ENCODE measurements at places on chromosomes 1 and 21.
A peak's percentile ranks its signal among the peaks of the same experiment; 100 is the strongest.

DNA sequence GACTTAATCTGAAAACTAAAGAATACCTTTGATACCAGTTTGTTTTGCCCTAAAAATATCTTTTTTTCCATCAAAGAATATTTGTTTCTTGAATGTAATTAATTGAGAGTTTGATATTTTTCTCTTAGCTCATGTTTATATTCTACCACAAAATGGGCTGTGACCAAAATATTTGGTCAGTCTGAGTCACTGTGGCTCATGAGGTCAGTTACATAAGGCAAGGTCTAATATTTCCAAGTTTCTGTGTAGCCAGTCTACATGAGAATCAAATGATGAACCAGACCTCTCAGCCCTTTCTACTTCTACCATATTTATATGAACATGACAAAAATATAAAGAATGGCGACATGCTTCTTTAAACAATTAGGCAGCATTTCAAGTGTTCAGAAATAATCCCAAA, 83.0 kb upstream of the IVNS1ABP start:
- DNase-seq: no peak

DNA sequence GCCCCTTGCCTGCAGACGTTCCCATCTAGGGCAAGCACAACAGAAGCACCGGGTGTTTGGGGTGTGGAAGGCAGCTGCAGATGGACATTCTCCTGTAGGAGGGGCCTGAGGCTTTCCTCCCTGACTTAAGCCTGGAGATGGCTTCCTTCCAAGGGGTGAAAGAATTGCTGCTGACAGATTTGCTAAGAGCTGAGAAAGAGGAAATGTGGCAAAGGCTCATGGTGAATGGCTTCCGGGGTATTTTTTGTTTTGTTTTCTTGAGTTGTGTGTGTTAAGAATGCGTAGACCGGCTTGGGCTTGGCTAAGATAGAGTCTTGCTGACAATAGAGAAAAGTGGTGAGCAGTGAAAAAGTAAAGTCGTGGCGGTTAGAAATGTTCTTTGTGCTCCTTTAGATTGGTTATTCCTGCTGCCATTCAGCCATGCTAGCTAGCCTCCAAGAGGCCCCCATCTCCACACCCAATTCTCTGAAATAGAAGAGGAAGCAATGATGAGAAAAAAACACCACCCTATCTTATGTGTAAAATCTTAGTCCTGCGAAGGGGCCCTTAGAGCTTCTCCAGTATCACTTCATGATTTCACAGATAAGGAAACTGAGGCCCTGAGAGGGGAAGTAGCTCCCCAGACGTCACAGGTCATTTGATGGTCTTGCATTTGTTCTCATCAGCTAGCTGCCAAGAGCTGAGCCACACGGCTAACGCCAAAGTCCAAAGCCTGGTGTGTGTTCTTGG, 36.9 kb downstream of the EIF2D start:
- DNase-seq: peak; percentile 82

DNA sequence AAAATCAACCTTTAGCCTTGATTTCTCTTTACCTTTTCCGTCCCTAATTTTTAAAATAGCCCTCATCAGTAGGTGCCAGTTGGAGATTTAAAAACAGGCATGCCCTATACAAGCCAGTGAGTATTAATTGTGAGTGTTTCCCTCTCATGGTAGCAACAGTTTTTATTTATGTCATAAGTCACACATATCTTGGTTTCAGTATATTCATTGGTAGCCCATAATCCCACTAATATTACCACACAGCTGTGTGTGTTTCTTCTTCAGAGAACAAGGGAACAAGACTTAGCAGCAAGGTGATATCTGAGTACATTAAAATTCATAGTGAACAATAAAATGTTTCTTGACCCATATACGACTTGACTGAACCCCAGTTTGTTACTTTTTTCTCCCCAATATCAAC, 68.6 kb upstream of the HSPA13 start:
- DNase-seq: no peak

- no peak for DNase-seq
These were observed 38.8 kb downstream of the FRRS1 start for GRCh38 chr1:99727575-99728185.

- no peak for DNase-seq
These were observed 433.3 kb downstream of the DISC1 start for GRCh38 chr1:232059726-232060374.

GRCh38 chr1:230827801-230828200, 40.5 kb downstream of the C1orf198 start:
- no peak for DNase-seq

GRCh38 chr1:61186753-61187152, 104.4 kb downstream of the NFIA start:
- DNase-seq: no peak

DNA sequence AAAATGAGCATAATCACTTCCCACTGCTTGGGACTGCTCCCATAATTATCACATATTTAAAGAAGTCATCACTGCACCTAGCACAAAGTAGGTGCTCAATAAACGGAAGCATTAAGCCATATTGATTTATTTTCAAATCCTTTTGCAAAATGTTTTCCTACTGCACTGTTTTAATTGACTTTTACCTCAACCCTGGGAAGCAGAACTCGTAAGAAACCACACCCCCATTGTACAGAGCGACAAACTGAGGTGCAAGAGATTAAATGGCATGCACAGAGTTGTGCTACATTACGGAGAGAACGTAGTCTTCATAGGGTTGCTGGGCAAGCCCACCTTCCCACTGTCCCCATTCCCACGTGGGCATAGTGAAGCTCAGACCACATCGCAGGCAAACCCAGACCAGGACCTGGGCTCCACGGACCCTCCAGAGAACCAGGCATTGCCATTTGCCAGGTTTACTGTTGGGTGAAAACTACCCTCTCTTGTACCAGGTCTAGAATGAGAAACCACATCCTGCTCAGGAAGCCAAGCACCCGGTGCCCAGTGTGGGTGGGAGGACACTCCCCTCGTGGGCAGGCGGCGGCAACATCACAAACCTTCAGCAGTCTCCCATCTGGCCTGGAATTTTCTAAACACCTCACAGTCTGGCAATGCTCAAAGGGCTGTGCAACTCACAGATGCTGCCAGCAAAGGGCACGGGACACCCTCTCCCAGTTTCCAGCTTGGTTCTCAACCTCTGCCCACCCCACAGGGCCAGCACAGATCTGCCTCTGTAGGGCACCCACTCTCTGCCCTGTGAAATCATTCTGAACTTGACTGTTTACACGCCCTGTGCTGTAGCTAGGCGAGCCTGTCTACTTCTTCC, 8.2 kb downstream of the IFFO2 start:
- DNase-seq: peak; percentile 83

GRCh38 chr1:6906783-6907182, 121.5 kb downstream of the CAMTA1 start:
- DNase-seq: no peak

DNA sequence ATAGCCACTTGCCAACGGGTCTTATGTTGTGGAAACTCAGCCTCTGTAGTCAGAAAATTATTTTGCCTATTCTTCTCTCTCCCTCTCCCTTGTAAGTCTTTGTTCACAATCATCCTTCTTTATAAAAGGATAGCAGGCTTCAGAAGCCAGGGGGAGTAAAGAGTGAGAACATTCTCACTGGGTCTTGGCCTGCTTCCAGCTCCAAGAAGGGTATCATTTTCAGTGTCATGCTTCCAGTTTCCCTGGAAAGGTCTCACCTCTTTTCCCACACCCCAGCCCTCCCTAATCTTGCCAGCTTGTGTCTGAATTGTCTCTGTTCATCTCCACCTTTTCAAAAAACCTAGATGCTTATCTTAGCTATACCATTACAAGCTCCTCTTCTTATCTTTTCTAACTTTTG, 346.2 kb upstream of the LRRC7 start:
- no peak for DNase-seq

DNA sequence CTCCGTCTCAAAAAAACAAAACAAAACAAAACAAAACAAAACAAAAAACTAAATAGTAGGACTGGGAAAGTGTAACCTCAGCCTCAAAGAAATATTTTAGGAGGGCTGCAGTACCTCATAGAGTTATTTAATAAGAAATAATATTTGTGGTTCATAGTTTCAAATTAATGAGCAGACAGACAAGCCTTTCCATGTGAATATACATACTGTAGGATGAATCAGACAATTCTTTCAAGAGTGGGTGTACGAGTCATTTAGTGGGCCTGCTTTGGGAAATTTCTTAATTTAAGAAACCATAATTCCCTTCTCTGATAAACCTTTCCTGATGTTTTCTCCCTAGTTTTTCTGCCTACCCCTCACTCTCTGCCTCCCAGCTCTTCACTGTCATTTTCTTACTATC, 52.5 kb downstream of the CDC14A start:
- DNase-seq: no peak

DNA sequence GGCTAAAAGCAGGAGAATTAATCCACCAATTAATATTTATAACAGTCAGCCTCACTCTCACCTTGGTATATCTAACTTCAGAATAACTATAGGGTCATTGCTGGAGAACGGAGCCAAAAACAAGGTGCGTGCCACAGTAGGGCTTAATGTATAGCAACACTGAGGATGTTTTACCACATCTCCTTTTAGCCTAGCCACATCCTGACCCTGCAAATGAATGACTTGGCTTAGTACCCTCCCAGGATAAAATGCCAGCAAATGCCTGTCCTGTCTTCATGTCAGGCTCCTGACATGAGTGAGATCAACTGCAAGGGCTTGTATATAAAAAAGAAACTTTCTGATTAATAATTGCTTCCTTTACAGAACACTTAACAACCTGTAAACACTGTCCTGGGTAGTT, 2.7 kb upstream of the CDC42BPA start:
- no peak for DNase-seq

DNA sequence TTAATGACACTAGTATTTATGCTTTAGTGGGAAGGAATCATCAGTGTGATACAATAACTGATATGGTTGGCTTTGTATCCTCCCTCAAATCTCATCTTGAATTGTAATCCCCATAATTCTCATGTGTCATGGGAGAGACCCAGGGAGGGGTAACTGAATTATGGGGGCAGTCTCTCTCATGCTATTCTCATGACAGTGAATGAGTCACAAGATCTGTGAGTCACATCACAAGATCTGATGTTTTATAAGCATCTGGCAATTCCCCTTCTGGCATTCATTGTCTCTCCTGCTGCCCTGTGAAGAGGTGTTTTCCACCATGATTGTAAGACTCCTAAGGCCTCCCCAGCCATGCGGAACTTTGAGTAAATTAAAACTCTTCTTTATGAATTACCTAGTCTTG, 1760.3 kb downstream of the NCAM2 start:
- DNase-seq: no peak

DNA sequence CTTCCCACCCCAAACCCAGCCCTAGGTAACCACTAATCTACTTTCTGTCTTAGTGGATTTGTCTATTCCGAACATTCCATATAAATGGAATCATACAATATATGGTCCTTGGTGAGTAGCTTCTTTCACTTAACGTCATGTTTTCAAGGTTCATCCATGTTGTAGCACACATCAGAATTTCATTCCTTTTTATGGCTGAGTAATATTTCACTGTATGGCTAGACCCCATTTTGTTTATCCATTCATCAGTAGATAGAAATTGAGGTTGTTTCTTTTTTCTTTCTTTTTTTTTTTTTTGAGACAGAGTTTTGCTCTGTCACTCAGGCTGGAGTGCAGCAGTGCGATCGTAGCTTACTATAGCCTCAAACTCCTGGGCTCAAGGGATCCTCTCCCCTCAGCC, 3.2 kb downstream of the SPATA21 start:
- no peak for DNase-seq

- DNase-seq: no peak
These were observed 196.4 kb downstream of the PLPP3 start for GRCh38 chr1:56382929-56383328.

- no peak for DNase-seq
These were observed 55.5 kb downstream of the TLR5 start for GRCh38 chr1:223087291-223088255.

DNA sequence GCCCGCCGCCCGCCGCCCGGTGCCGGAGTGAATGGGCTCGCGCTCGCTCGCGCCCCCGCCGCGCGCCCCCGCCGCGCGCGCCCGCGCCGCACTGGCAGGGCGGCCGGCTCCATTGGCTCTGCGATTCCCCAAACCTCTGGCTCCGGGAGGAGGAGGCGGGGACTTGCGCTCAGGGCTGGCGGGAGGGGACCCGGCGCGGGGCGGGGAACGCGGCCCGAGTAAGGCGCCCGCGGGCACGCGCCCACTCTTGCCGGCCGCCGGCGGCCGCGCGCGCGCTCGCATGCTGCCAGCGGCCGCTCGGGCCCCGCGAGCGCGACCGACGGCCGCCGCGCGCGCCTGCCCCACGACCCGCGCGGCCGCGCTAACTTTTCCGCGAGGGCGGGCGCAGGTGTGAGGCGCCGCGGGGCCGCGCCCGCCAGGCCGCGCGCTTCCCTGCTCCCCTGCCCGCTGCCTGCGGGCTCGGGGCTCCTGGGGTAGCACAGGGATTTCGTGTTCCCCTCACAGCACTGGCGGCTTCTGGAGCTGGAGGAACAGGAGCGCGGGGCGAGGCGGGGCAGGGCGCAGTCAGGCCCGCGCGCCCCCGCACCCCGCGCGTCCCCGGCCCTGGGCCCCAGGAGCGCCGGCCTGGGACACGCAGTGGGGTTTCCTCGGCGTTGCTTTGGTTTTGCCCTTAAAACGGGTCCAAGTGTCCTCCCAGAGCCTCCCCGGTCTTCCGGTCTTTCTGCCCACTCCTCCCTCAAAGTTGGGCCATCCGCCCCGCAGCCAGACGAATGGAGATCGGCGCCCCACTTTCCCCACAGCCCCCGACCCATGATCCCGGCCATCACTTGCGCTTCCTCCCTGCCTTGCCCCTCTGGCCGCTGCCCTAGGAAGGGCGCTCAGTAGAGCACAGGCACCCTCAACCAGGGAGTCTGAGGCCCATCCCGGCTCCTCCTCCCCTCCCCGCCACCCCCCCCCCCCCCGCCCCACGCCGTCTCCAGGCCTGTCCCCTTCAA, 101.5 kb downstream of the CASZ1 start:
- peak; percentile 89 for DNase-seq

DNA sequence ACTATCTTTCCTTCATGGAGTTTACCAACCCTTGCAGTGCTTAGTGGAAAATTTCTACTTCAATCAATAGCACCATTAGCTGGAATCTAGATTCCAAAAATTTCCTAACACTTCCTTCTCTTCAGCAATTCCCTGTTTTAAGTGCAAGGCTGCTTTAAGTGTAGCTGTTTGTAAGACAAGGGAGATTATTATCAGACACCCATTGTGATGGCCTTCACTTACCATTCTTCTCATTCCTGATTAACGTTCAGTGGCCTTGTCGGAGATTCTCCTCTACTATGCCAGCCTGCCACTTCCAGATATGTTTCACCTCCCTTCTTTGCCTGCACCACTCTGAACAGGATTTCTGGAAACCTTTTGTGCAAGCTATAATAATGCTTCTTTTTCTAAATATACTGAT, 464.9 kb upstream of the ADGRL2 start:
- DNase-seq: no peak

GRCh38 chr21:45261093-45261492, 26.6 kb downstream of the POFUT2 start:
- DNase-seq: no peak

GRCh38 chr1:89198491-89199072, at the start of gene GBP4:
GBP4 (minus strand) TSS chr1:89198942; CDS start chr1:89198834, 108 bp downstream.
- DNase-seq: peak; percentile 73

Data from CD4-positive, alpha-beta T cell treated with Interleukin-21 for 1 hour (primary cell).